Germinal center (tissue), 1 donor: ENCODE measurements at places on chromosomes 11 and 22.
A peak's percentile ranks its signal among the peaks of the same experiment; 100 is the strongest.

- DNase-seq, result no peak
Measured at GRCh38 chr11:65802841-65803240, 16.0 kb downstream of the OVOL1 start.

DNA sequence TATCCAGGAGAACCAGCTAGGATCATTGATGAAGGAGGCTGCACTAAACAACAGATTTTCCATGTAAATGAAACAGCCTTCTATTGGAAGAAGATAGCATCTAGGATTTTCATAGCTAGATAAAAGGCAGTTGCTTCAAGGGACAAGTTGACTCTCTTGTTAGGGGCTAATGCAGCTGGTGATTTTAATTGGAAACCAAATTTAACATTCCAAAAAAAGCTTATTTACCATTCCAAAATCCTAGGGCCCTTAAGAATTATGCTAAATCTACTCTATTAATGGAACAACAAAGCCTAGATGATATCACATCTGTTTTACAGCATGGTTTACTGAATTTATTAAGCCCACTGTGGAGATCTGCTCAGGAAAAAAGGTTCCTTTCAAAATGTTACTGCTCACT lies 66.5 kb upstream of the GRK2 start:
- DNase-seq, result no peak

GRCh38 chr11:107882095-107882820 lies 23.7 kb upstream of the SLC35F2 start:
- no peak for DNase-seq

- no peak for DNase-seq
Measured at GRCh38 chr11:9078113-9079086, 13.0 kb downstream of the SCUBE2 start.

GRCh38 chr11:20443596-20443995 lies 56.1 kb downstream of the PRMT3 start:
- DNase-seq, result peak; percentile 3

DNA sequence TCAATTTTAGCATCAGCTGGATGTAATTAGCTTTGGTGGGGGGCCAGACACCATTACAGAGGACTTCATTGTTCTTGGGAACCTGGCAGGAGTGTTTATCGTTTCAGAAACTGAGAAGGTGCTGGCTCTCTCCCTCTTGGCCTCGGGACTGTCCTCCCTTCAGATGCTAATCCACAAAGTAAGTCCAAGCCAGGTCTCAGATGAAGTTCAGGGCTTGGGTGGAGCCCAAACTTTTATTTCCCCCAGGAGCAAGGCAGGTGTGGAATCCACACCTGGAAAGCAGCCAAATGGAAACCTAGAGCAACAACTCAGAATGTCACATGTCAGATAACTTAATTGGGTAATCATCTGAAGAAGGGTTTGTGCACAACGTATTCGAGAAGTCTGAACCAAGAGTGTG lies 119.2 kb downstream of the ME3 start:
- no peak for DNase-seq

DNA sequence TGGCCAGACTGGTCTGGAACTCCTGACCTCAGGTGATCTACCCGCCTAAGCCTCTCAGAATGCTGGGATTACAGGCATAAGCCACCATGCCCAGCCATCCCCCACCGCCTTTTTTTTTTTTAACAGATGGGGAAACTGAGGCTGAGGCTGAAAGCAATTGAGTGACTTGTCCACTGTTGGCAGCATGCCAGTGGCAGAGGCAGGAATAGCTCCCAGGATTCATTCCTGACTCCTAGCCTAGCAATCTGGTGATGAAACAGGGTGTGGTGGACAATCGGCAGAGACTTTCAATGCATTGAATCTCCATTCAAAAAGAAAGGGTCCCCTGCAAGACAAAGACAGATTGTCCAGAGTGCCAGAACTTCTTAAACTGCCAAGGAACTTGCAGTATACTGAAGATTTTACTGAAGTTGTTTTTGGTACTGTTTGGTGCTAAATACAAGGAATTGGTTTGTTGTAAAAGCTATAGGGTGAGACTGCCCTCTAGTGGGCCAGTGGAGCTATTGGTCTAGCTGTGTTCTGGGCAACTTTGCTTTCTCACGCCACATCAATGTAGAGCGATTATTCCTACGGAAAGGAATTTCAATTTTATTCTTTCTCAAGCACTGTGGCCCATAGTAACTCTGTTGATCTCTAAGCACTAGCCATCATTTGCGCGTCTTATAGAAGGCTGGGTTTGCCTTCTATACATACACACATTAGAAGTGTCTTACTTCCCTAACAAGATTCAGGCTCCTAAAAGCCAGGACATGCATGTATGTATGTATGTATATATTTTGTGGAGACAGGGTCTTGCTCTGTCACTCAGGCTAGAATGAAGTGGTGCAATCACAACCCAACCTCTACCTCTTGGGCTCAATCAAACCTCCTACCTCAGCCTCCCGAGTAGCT lies 21.0 kb downstream of the C22orf31 start:
- peak; percentile 52 for DNase-seq

DNA sequence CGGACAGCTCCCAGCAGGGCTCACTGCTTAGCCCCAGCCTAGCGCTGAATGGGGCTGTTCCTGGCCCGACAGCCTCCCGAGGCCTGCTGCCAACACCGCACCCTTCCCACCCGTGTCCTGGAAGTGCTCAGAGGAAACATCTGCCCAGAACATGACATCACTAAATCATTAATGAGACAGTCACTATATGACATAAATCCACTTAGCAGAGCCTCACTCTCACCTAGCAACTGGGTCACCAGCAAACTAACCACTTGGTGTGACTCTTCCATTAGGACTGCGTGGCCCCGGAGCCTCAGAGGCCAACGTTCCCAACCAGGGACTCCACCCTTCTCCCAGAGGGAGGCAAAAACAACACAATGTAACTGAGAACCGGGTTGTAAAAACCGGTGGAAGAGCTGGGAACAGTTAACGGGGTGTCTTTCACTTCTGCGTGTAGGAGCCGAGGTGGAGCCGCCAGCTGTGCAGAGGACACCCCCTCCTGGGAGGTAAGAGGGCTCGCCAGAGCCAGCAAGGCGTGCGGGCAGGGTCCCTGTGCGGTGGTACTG lies 21.4 kb upstream of the PACSIN2 start:
- DNase-seq, result no peak

DNA sequence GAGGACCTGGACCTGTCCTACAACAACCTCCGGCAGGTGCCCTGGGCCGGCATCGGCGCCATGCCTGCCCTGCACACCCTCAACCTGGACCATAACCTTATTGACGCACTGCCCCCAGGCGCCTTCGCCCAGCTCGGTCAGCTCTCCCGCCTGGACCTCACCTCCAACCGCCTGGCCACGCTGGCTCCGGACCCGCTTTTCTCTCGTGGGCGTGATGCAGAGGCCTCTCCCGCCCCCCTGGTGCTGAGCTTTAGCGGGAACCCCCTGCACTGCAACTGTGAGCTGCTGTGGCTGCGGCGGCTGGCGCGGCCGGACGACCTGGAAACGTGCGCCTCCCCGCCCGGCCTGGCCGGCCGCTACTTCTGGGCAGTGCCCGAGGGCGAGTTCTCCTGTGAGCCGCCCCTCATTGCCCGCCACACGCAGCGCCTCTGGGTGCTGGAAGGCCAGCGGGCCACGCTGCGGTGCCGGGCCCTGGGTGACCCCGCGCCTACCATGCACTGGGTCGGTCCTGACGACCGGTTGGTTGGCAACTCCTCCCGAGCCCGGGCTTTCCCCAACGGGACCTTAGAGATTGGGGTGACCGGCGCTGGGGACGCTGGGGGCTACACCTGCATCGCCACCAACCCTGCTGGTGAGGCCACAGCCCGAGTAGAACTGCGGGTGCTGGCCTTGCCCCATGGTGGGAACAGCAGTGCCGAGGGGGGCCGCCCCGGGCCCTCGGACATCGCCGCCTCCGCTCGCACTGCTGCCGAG lies 1.5 kb downstream of the LRFN4 start:
- no peak for DNase-seq

GRCh38 chr11:123642435-123642834 lies 12.0 kb downstream of the SCN3B start:
- no peak for DNase-seq

DNA sequence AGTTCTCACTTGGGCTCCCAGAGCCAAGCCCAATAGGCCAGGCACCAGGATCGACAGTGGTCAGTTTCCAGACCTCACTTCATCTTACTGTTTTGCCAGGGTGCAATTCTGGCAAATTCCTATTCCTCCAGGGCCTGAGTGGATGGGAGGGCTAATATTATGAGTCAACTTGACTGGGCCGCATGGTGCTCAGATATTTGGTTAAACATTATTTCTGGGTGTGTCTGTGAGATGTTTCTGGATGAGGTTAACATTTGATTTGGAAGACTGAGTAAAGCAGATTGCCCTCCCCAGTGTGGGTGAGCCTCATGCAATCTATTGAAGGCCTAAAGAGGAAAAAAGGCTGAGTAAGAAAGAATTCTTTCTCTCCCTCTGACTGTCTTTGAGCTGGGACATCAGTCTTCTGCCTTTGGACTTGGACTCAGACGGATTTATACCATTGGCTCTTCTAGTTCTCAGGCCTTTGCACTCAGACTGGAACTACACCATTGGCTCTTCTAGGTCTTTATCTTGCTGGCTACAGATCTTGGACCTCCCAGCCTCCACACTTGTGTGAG lies 132.9 kb upstream of the ZBED5 start:
- DNase-seq, result no peak

DNA sequence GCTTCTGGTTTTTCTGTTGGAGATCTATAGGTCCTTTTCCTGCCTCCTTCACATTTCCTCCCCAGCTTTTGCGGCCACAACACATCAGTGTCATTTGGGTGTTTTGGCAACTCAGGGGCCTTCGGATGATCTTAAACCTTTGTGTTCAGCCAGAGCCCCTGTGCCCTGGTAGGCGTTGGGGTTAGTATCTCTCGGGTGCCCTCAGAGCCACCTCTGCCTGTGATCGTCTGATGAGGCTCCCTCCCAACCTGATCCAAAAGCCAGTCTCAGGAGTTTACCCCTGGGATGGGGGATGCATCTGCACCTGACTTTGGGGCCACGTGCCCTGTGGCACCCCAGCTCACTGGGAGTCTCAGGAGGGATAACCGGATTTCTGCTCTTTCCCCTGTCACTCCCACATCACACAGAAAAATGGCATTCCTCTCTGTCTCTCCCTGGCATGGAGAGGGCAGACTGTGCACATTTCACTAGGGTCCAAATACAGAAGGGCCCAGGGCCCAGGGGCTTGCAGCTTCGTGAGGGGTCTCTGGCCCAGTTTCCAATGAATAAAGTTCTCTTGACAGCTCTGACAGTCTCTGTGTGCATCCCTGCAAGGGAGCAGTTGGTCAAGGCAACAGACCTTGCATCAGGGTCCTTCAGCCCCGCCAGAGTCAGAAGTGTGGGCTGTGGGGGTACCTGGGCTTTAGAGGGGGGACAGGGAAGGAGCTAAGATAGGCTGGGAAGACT lies 2.6 kb downstream of the RNF26 start:
- DNase-seq, result no peak

DNA sequence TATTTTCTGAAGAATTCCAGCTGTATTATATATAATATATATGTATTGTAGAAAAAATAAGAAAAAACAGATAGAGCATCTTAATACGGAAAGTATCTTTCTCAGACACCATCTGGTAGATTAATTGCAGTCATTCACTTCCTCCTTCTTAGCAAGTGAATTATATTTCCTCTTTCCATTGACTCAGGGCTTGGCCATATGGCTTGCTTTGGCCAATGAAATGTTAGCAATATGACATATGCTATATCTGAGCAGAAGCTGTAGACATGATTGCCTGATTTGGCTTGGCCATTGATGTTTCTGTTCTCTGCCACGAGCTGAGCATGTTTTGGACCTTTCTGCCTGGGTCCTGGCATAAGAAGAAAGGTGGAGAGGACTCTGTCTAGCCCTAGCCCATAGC lies 34.4 kb upstream of the ZBED5 start:
- DNase-seq, result no peak

GRCh38 chr11:110524238-110524637 lies 94.5 kb downstream of the FDX1 start:
- DNase-seq, result no peak

GRCh38 chr11:121194731-121195596 lies 93.9 kb downstream of the TECTA start:
- DNase-seq, result peak; percentile 58

GRCh38 chr11:115590254-115590653 lies 86.0 kb upstream of the CADM1 start:
- DNase-seq, result no peak

DNA sequence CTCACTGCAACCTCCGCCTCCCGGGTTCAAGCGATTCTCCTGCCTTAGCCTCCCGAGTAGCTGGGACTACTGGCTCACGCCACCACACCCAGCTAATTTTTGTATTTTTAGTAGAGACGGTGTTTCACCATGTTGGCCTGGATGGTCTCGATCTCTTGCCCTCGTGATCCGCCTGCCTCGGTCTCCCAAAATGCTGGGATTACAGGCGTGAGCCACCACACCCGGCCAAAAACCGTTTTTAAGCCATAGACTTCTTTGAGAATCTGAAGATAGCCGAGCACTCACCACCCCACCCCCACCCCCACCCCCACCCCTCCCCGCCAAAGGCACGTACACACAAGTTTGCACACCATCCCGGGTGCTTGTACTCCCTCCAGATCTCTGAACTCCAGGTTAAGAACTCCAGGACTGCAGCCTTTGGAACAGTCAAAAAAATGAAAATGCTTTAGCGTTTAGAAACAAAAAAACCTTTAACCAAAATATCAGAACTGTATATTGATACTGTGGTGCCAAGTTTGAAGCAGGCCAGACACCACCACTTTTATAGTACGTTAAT lies 1.5 kb downstream of the CRKL start:
- DNase-seq, result no peak

DNA sequence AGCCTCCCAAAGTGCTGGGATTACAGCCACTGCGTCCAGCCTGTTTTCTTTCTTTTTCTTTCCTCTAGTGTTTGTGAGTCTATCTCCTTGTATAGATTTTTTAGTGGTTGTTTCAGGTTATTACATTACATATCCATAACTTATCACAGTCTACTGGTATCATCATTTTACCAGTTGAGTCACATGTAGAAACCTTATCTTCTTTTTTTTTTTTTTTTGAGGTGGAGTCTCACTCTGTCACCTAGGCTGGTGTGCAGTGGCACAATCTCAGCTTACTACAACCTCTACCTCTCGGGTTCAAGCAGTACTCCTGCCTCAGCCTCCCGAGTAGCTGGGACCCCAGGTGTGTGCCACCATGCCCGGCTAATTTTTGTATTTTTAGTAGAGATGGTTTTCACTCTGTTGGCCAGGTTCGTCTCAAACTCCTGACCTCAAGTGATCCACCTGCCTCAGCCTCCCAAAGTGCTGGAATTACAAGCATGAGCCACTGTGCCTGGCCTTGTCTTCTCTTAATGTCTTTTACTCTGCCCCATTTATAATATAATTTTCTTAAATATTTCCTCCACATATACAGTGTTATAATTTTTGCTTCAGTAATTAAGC lies 11.0 kb downstream of the CDC45 start:
- no peak for DNase-seq

GRCh38 chr11:15519124-15519791 lies 404.5 kb downstream of the INSC start:
- no peak for DNase-seq

DNA sequence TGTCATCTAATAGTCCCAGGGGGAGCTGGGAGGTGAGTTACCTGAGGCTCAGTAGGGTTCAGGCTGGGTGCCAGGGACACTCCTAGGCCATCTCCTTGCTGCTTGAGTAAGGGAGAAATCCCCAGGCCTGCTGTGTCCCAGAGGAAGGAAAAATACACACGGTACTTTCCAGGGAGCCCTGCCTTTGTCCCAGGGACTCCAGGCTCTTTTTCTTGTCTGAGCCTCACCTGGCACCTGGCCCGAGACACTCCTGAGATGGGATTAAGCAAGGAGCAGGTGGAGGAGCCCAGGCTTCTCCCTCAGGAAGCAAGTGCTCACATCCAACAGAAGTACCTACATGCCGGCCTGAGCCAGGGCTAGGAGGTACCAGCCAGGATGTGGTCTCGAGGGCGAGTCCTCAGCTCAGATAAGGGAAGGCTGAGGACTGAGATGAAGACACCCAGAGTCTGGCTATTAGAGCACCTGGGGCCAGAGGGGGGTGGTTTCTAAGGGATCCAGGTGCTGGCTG lies 899 bp upstream of the KLHDC7B start:
- no peak for DNase-seq
